ENCODE measurements at places on chromosomes 2 and 18.

GRCh38 chr2:26917135-26917836 is 53.2 kb upstream of the MAPRE3 start:
- no peak for DNase-seq

DNA sequence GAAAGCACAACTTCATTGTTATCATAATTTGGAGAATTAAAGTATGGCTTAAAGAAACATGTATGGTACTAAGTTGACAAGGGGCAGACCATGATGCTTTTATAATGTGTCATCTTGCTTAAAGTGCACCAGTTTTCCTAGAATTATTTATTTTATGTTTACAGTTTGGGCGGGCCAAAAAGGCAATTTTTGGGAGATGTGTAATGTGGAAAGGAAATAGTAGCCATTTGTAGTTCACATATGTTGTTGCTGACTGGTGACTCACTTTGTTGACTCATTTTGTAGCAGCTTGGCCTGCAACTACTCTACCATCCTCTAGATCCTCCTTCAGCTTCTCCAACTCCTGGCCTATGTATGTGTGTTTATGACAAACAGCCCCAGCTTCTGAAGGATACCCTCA is 7.7 kb downstream of the ZSCAN30 start:
- no peak for DNase-seq

GRCh38 chr18:36441426-36442240 is 144.1 kb downstream of the FHOD3 start:
- no peak for DNase-seq

GRCh38 chr18:36153771-36154170 is 24.1 kb downstream of the ELP2 start:
- DNase-seq = no peak

GRCh38 chr2:179068991-179069643 is 19.2 kb upstream of the CCDC141 start:
- no peak for DNase-seq

GRCh38 chr2:54189539-54189938 is 66.5 kb downstream of the TSPYL6 start:
- no peak for DNase-seq

Data from HEK293T (cell line).